RPMI8226 (cell line): ENCODE measurements at places on chromosomes 2 and 18.

DNA sequence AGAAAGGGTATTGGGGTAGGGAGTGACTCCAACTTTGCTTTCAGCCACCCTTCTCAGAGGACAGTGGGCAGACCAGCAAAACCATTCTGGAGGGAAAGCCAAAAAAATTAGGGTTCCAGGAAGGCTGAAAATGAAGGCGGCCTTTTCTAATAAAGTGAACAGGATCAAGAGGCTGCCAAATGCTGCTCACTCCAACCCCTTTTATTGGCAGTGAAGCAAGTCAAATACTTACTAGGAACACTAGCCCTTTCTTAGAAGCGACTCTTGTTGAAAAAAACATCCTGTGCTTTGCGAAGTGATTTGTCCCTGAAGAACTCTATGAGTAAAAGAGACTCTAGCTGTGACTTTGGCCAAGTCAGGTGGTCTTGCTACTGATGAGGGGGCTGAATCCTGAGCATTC is 83.6 kb upstream of the CYP1B1 start:
- no peak for DNase-seq

DNA sequence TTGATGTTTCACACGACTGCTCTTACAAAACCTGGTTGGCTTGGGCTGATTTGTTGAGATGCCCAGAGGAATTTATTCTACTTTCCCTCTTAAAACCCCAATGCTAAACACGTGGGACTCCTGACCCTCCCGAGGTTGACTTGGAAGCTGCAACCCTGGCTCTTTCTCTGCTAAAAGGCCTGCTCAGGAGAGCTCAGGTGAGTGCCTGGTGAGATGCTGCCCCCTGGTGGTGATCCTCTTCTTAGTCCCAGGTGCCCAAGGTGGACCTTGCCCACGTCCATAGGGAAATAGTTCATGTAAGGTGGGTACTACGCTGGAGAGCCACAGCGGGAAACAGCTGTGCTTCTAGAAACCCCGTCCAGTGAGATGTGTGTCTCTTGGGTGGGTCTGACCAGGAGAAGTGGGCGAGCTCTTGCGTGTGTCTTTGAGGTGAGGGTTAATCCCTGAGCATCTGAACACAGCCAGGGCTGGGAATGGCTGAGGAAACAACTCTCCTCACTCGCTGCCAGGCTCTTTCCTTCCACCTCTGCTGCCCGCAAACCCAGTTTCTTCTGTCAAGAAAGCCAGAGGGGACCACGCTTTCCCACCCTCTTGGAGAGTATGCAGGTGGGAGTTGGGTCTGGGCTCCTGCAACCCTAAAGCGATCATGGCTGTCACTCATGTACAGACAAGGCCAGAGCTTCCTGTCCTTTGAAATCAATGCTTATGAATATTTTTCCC is 25.5 kb upstream of the PXDN start:
- peak; percentile 75 for DNase-seq

DNA sequence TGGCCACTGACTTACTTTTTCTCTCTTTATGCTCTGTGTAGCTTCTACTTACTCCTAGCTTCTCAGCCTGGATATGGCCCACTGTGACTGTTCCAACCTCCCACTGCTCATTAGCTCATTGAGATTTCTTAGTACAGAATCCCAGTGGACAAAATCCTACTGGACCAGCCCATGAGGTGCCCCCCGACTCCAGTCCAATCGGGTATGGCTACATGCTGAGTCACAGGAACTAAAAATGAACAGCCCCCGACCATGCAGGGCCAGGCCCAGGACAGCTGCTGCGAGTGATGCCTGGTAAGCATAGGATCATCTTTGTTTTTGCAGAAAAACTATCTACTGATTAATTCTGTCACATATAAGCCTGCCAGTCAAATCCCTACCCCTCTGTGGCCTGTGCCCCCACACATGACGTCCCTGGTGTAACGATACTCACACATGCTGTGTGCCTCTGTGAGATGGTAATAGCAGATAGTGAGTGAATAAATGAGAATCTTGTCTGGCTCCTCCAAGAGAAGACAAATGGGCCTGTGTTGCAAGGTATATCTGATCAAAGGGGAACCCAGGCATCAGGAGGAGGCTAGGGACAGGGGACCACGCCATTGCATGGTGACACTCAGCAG is 85.9 kb upstream of the KLF7 start:
- no peak for DNase-seq

DNA sequence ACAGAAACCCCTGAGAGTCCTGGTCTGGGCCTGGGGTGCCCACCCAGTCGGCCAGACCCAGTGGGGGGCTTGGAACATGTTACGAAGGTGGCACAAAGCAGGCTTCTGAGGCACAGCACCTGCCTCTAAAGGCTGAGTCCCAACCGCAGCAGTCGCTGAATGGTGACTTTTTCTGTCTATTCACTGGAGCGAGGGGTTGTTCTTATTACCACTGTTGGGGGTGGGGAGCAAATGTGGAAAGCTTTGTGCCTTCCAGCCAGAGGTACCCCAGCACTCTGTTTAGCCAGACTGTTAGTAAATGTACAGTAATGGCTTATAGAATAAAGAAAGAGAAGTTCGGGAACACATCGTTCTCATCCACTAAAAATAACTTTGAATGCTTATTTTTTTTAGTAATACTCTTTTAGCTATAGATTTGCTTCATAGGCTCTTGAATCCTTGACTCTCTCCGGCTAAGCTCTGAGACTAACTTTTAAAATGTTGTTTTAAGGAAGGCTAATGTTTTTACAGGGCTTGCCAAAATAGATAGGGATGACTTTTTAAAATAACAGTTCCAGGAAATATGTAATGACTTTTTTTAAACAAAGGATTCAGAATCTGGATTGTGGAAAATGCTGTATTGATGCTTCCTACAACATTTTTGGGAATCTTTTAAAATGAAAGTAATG is 23.4 kb upstream of the PTPN2 start:
- DNase-seq: no peak

DNA sequence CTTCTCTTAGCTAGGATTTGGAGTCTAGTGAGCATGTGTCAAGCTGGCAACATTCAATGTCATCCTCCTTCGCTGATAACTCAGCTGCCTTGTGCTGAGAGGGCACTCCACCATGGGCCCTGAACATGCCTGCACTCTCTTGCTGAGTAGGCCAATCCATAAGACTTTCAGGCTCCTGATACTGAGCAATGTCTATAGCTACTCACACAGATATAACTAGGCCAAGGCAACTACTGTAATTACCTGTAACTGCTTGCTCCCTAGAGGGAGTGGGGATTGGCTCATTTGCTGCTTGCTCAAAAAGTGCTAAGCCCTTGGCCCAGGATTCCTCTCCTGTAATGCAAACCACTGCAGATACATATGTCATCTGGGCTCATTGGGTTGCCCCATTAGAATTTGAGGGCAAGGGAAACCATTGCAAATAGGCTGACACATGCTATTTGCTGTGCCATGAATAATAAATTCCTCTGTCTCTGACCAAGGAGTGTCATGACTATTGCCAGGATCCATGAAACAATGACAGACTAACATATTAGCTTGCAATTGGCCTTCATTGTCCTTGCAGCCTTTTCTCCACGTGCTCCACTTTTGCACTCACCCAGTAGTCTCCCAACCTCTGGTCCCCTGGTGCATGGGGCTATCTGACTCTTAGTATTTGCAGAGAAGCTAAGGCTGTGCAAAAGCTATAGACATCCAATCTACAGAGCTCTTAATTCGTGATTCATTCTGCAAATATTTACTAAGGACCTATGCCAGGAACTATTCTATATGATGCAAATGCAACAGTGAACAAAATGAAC is 36.9 kb upstream of the BMPR2 start:
- DNase-seq: no peak

DNA sequence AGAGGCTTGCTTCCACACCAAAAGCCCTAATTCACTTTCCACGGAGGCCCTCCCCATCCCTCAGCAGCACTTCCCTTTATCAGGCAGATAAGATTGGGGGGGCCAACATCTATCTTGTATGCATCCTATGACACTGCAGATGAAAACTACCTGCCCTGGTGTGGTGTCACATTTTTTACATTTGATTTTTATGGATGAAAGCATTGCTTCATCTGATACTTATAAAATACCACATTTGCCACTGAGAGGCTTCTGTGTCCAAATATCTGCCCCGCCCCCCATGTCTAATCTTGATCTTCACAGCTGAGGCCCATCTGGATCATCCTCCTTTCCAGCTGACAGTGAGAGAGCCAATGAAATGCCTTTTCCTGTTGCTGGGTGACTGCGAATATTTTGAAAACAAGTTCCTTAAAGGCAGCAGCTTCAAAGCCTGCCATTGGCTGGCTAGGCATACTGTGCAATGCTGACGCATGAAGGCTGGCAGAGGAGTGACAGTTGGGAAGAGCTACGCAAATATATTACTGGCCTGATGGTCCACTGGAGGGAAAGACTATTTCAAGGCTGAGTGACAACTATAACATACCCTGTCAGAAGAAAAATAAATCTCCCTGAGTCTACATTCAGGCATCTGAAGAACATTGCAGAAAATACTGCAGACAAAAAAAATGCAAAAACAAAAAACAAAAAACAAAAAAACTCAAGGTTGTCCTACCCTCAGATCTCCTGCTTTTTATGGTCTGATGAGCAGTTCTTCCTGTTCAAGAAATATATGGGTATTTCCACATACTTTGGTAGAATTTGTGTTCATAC is 318.7 kb downstream of the PDE11A start:
- DNase-seq: peak; percentile 28

DNA sequence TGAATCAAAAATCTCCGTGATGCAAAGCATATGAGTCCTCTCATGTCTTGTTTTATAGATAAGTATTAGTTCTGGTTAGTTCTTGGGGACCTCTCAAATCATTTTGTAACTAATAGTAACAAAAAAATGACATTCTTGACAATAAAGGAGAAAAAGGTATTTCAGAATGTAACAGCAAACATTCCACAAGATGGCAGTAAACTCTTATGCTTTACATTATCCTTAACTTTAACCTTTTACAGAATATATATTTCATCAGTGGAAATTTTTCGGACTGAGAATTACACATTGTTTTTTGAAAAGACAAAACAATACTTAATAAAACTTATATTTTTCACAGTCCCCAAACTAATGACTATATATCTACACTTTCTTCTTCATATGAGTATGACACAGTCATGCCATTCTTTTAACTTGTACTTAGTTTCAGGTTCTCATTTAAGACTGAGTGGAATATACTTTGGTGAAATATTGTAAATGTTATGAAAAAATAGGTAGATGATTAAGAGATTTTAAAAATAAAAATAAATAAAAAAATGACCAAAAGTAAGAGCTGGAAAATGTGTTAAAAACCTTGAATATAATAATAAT is 142.9 kb upstream of the NXPH2 start:
- DNase-seq: peak; percentile 10

- DNase-seq: no peak
Measured at GRCh38 chr2:6196449-6196848, 504.3 kb downstream of the SOX11 start.
